ENCODE measurements at places on chromosomes 5 and 9. TPM values are rescaled to one million over a fixed set of nuclear protein-coding genes. Genes with fewer than 3 reads are reported as not detected.

The RASGRF2 gene
- 4.7 TPM for total RNA-seq

The FBP2 gene
- total RNA-seq, result not detected

The AQP3 gene
- 1.0 TPM for total RNA-seq

DNA sequence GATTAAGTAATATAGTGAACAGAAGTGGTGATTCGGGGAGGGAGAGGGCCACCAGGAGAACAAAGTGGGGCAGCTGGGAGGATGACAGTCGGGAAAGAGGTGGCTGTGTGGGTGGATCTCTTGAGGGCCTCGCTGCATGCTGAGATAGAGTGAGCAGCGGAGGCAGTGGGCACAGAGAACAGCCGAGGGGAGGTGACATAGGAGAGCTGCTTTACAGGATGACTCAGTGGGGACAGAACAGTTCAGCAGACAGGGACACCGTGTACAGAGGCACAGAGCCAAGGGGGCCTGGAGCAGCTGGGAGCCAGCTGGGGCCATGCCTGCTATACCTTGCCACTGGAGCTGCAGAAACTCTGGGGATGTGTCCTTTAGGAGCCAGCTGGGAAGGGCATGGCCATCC, 273.9 kb downstream of the GADD45G start:
- no peak for DNase-seq

DNA sequence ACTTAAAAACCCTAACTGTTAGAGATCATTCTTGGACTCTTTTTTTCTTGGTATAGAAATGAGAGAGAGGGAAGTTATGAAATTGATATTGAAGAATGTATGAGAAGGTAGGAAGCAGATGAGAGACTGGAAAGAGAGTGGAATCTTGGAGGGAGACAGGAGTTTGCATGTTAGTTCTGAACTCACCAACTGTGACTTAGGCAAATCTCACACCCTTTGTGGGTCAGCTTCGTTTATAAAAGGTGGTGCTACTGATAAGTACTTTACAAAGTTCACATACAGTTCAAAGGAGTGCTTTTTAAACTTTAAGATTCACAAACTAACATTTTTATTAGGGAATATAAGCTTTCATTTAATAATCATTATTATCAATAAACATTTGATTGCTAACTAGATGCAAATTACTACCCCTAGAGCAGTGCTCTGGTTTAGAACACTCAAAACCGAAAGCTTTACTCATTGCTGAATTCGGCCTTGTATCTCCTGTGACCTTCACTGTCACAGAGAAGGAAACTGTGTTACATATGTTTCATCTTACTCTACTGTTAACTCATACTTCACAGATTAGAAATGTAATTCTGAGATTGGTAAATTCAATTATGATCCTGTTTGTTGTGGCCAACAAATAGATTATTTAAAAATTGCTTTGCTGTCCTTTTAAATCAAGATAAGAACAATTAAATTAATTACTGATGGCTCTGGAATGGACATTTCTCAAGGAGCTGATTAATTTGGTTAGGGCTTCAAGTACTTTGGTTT, 143.2 kb downstream of the RMI1 start:
- no peak for DNase-seq

DNA sequence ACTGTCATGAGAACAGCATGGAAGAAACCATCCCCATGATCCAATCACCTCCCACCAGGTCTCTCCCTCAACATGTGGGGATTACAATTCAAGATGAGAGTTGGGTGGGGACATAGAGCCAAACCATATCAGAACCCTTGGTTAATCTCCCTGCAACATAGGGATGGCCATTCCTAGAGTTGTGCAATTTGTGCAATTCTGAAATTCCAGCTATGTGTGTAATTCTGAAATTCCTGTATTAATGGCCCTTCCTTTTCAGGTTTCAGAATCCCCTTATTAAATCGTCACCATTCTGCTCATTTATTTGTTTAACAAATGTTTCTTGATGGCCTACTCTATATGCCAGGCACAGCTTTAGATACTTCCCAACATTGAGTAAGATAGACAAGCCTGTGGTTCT, 282.6 kb downstream of the SMARCA2 start:
- DNase-seq, result no peak

GRCh38 chr9:109258481-109259302, 62.2 kb downstream of the EPB41L4B start:
- no peak for DNase-seq

DNA sequence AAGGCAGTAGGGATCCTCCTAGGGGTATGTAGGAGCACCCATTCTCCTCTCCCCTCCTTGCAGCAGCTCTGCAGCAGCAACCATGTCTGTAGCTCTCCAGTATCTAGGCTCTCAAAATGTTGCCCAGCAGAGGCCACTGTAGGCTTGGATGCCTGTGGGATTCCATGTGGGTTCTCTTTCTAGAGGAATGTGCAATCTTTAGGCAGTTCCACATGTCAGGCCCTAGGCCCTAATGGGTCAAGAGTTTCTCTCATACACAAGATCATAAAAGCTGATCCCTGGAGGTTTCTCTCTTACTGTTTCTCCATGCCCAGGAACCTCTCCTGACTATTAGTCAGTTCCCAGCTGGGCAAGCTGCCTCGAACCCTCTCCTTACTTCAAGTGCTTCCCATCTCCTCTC, 215.8 kb downstream of the FRMD3 start:
- no peak for DNase-seq

Measured in Panc1 (cell line).